ENCODE measurements at places on chromosomes 5 and 9.

- no peak for DNase-seq
These were observed 18.1 kb downstream of the SAR1B start for GRCh38 chr5:134614450-134615085.

DNA sequence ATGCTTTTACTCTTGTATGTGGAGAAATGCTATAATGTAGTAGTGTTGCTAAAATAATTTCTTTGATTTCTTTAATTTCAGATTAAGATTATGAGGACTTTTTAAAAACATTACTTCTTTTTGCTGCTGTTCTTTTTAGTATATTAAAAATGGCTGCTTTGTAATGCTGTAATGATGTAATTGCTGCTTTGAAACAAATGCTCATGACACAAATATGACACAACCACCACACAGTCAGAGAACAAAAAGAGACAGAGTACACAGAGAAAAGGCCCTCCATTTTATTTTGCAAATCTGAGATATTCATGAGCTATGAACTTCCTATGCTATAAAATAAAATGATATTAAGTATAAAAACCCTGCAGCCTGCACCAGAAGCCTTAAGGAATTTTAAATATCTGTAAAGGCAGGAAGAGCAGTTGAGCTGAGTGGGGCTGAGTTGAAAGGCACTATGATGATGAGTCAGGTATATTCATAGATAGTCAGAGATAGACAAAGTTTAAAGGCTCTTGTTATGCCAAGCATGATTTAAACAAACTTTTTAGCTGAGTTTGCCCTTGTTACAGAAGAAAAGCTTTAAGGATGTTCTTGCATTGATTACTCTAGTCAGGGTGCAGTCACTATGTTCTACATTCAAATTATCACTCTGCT, 5.1 kb upstream of the POU5F2 start:
- no peak for DNase-seq

GRCh38 chr5:146710348-146710747, 168.2 kb downstream of the PPP2R2B start:
- no peak for DNase-seq

- DNase-seq, result no peak
These were observed 108.0 kb upstream of the DPYSL3 start for GRCh38 chr5:147617711-147618350.

DNA sequence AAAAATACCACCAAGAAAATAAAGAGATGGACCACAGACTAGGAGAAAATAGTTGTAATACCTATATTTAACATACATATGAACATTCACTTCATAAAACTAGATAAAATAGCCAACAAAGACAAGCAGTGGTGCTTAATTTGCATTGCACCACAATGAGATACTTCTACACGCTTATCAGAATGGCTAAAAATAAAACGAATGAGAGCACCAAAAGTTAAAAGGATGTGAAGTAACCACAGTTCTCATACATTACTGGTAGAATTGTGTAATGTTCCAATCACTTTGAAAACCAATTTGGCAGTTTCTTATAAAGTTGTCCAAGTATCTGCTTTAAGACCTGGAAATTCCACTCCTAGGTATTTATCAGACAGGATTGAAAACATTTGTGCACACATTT, 198.9 kb upstream of the SGCD start:
- DNase-seq, result no peak

Measured in thymus (tissue), 14 donors.